ENCODE measurements at places on chromosomes 12 and 14.

DNA sequence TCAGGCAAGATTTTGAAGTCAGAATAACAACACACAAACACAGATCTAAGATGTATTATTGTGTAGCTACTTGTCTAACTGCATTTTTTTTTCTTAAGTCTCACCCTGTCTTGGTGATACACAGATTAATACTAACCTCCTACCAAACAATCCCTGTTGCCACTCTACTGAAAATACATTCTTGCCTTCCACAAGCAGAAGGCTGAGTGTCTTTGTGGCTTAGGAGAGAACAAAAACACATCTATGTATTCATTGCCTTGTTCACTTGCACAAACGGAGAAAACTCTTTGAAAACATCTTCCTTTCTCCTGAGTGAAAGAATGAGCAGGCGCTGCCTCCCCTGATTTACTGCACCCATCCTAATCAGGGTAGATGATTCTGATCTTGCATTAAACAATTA, 642.2 kb downstream of the DIO2 start:
- no peak for DNase-seq

DNA sequence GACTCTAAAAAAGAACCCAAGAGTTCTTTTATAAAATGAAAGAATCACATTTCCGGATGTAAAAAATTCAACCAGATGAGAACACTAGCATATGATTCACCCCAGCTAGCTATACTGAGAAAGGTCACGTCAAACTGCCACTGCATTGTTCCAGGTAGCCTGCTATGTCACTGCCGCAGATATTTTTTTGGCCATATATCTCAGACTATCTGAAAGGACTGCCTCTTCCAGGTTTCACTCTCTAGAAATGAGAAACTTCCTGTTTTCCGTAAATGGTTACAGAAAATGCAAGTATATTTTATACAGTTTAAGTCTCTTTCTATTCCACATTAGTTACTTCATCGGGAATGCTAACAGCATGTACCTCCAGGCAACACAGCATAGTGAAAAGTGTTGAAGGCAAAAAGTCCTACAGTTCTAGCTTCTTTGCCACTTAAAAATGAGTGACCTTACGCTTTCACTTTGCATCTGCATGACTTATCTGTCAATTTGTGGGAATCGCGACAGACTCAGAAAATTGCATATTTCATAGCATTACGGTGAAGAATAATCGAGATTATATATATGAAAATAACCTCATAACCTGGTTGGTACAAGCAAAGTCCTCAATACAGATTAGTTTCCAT, 105.2 kb downstream of the MED13L start:
- DNase-seq: no peak

DNA sequence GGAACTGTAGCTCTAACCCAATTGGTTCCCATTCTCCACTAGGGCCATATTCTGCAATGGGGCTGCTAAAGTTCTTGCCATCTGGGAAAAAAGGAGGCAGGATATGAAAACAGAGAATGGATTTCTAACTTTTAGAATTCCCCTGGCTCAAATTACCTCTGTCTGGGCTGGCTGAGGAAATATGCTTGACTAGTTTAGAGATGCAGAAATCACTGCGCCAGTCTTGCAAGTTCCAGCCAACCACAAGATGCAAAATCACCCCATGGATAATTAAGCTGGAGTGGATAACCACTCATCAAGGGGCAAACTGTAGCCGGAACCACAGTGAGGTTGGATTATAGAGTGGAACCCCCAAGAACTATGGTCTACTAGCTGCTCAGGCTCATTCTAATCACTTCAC, 126.3 kb downstream of the RALGAPA1 start:
- DNase-seq: no peak

GRCh38 chr12:26100666-26101349, 24.0 kb downstream of the BHLHE41 start:
- no peak for DNase-seq

DNA sequence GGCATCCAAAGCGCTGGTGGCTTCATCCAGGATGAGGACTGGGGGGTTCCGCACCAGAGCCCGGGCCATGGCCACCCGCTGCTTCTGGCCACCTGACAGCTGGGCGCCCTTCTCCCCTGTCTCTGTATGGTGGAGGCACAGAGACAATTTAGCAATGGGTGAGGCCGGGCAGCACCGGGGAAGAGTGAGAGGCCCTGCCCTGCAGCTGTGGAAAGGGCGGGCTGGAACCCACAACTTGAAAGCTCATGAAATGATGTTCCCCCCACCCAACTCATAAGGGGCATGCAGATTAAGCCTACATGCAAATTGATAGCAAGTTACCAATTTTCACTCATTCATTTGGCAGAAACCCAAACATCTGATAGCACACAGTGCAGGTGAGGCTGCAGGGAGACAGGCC, 34.1 kb downstream of the ABCB9 start:
- DNase-seq: no peak

- DNase-seq: no peak
Measured at GRCh38 chr12:94972795-94973194, 30.7 kb downstream of the NDUFA12 start.

- peak; percentile 74 for DNase-seq
Measured at GRCh38 chr14:74658535-74659131, 46.6 kb upstream of the LTBP2 start.

- DNase-seq: peak; percentile 1
Measured at GRCh38 chr12:20629414-20630156, 65.5 kb upstream of the SLCO1C1 start.

- DNase-seq: no peak
Measured at GRCh38 chr12:43206396-43206795, 345.6 kb downstream of the ADAMTS20 start.

DNA sequence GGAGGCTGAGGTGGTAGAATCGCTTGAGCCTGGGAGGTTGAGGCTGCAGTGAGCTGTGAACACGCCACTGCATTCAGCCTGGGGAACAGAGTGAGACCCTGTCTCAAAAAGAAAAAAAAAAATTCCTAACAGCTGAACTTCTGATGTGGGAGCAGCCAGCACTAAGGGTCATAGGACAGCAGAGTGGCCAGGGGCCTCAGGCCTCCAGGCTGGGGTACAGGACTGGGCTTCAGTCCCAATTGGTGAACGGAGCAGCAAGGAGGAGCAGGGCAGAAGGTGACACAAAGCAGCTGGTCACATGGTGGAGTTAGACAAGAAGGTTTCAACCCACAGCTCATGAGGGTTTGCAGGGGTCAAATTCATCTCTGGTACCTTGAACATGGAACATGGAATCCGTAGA, 40.8 kb upstream of the NRXN3 start:
- DNase-seq: no peak

DNA sequence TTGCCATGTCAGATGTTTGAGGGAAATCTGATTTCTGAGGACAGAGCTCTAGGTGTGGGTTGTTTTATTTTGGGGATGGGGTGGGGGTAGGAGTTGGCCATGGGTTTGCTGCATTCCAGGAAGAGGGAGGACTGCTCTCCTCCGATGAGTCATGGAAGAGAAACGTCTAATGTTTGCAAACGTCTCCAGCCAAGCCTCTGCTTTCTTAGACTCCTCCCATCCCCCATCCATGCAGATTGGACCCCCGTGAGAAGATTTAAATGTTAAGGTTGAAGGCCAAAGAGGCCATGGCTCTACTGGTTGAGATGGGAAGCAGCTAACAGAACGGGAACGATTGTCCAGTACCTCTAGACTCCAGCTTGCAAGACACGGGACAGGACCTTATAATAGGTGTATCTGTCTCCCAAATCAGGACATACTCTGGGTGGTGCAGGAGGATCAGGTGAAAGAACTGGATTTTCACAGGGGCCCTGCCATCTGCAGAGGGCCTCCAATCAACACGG, 11.4 kb upstream of the ATP2A2 start:
- DNase-seq: peak; percentile 46

GRCh38 chr14:63179383-63179782, 24.9 kb upstream of the RHOJ start:
- no peak for DNase-seq

GRCh38 chr14:89134640-89135039, 282.4 kb downstream of the FOXN3 start:
- no peak for DNase-seq

- no peak for DNase-seq
Measured at GRCh38 chr12:132144810-132145168, 532 bp downstream of the NOC4L start.

DNA sequence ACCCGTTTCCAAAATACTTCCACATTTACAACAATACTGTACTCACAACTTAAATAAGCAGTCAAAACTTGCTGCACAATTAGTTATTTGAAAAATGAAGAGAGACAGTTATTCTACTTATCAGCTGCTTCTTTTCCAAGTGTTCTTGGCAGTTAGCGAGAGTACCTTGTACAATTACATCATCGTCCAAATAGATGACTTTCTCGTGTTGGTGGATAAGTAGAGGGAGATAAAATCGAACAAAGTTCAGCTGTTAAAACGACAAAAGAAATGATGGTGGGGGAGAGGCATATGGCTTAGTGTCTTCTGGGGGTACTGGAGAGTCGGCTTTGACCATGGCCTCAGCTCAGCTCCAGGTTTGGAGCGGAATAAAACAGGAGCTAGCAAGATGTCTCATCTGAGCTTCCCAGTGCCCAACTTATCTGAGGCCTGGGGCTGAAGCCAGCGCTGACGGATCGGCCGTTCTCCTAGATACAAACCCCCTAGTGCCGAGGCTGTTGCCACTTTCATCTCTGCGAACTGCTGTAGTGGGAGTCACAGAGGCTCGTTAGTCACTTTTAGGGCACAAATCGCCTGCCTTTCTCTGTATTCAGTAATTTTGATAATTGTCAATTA, 31.7 kb downstream of the TDG start:
- DNase-seq: no peak

GRCh38 chr14:34536951-34537676, 2.4 kb downstream of the EAPP start:
- peak; percentile 54 for DNase-seq

DNA sequence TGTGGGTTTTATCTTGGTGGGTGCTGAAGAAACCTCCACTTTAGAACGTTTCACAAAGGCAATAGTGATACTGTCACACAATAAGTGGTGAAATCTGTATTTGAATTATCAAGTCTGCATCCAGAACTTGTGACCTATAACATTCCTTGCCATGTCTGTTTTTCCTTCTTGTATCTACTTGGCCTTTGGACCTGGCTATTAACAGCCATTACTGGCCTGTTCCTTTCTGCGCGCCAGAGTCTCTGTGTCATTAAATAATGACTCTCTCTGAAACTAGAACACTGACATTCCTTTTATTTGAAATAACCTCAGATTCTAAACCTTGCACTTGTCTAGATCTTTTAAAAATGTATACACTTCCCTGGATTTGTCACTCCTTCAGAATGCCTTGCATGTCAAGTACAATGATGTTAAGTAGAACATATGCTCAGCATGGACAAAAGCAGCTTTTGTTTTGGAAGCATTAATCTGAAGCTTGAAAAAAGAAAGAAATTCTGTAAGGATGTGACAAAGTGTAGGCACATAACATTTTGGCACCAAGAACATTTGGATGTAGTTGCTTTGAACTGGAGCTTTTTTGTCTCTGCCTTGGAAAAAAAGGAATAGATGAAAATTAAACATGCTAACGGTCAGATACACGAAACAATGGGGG, 95.5 kb upstream of the RPL10L start:
- DNase-seq: no peak

All from HFFc6 (cell line).